Astrocyte of the hippocampus (primary cell): ENCODE measurements at places on chromosomes 13 and 19.

GRCh38 chr13:65889368-65889767, 1340.8 kb downstream of the PCDH9 start:
- no peak for DNase-seq

DNA sequence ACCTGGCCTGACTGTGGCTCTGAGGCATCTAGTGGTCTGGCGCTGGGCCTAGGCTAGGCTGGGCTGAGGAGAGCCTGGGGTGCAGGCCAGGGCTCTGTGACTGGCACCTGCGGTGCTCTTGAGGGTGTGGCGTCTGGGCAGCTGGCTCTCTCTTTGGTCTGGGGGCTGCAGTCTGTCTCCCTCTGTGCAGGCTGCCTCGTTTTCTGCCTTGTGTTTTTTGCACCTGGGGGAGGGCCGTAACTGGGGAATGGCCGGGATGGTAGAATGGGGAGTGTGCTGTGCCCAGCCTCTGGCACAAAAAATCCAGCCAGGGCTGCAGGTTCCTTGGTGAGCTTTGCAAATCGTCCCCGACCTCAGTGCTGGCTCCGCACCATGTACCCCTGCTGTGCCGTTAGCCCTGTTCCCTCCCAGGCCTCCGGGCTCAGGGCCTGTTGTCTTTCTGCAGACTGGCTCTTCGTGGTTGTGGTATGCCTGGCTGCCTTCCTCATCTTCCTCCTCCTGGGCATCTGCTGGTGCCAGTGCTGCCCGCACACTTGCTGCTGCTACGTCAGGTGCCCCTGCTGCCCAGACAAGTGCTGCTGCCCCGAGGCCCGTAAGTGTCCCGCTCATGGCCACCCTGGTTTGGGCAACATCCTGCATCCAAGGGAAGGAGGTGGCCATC, 6.5 kb upstream of the USF2 start:
- DNase-seq: peak; percentile 53

DNA sequence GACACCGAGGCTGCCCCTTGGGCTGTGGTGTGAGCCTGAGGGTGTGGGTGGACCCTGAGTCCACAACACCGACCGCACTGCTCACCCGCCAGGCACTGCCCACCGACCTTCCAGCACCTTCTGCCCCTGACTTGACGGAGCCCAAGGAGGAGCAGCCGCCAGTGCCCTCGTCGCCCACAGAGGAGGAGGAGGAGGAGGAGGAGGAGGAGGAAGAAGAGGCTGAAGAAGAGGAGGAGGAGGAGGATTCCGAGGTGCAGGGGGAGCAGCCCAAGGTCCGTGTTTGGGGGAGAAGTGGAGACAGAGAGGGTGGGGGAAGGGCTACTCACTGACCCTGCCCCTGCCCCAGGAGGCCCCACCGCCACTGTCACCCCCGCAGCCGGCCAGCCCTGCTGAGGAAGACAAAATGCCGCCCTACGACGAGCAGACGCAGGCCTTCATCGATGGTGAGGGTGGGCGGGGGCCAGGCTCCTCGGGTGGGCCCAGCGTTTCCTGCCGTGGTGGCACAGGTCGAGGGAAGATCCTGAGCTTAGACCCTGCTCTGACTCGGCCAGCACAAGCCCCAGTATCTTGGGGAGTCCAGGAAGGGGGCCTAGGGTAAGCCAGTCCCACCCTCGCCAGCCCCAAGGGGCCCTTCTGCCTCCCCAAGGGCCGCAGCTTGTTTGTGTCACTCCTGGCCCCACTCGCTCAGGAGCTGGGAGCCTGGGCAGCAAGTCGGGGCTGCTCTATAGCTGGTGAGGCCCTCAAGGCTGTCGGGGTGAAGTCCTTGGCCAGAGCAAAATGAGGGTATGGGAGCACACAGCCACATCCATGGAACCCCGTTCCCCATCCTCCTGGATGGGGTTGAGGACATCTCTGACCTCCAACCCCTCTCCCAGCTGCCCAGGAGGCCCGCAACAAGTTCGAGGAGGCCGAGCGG, 12.2 kb downstream of the PRKCSH start:
- no peak for DNase-seq

DNA sequence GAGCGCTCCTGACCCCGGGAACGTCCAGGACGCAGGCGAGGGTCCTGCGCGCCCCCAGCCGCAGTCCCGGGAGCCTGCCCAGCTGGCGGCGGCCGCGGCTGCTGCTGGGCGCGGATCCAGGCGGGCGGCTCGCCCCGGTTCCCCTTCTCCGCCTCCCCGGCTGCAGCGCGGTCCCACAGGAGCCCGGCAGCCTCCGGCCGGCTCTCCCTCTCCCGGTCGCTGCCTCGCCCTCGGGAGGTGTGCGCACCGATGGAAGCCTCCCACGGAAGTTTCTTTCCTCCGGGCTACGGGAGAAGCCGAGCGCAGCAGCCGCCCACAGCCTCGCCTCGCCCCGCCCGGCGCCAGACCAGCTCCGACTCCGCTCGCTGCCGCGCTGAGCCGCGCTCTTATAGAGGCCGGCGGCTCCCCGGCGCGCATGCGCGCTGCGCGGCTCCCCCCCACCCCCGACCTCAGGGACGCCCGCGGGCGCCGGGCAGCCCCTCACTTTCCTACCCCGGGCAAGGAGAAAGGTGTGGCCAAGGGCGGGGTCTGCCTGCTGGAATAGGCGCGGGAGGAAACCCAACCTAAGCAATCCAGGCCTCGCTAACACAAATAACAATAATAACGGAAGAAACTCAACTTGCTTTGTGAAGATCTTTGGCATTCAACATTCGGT, at the start of gene SHISA2:
SHISA2 (minus strand) TSS at position 360 of the 655 bp plus-strand sequence. CDS start 1,041 bp downstream, outside the sequence.
- DNase-seq: peak; percentile 89

GRCh38 chr13:92463134-92463533, 763.5 kb upstream of the GPC6 start:
- DNase-seq: peak; percentile 3

- DNase-seq: no peak
Observed at GRCh38 chr13:97648881-97649224, 214.9 kb downstream of the RAP2A start.

DNA sequence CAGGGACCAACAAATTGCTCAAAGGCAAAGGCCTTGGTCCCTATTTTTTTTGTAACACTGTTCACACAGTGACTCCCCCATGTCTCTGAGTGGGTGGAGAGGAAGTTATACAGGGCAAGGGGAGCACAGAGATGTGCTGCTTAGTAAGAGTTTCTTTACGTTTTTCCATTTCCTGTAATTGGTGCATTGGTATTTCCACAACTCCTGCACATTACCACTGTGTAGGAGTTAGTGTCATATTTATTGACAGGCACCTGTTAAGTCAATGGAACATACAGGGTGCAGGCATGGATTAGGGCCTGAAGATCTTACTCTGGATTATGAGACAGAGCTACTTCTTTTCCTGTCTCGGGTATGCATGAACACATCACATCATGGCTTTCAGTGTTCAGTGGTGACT, 45.2 kb downstream of the SOX21 start:
- no peak for DNase-seq

DNA sequence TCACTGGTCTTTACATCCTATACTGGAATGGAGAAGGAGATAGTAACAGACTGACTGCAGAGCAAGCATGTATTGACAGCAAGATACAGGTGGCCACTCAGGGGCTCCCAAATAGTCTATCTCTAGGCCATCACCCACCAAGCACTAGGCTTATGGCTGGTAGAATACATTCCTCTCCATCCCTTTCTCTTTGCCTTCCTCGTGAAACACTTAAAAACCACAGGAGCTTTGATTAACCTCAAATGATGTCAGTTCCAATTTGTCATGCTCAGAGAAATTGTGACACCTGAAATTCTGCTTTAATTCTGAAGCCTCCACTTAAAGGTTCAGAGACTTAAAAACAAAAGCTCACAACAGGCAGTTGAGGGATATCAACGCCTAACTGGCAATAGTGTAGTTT, 17.2 kb downstream of the ENOX1 start:
- DNase-seq: peak; percentile 13

DNA sequence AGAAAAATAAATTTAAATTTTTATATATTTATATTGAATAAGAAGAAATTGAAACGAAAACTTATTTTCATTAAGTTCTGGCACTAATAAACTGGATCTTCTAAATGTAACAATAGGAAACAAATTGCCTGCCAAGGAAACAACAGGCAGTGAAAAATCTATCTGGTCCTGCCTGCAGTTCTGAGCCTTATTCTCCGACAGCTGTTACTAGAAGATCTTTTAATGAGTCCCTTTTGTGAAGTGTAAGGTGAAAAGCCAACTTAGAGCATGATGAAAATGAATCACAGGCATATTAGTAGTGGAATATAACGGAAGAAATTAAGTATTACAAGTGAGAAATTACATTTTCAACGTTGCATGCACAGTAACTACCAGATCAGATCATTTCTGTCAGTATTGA, 1002.7 kb upstream of the PCDH20 start:
- DNase-seq: no peak

- peak; percentile 76 for DNase-seq
Observed at GRCh38 chr13:73216381-73216831, 157.6 kb downstream of the KLF5 start.
